SHP77 (cell line): ENCODE measurements at places on chromosomes 5 and 9.

DNA sequence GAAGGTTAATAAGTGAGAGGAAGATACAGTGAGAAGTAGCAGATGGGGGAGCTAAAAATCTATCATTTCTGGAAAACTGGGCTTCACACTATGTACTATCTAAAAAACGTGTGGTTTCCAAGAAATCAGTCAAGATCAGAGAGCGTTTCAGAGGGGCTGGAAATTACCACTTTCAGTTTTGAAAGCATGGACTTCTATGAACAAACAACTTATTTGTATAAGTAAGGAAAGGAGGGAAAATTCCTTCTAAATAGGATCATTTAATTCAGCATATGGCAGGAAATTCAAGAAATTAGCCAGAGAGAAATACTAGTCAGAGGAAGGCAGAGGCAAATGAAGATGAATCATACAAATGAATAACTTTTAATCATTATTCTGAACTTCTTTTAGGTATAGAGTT is 11.3 kb downstream of the TNC start:
- no peak for DNase-seq

DNA sequence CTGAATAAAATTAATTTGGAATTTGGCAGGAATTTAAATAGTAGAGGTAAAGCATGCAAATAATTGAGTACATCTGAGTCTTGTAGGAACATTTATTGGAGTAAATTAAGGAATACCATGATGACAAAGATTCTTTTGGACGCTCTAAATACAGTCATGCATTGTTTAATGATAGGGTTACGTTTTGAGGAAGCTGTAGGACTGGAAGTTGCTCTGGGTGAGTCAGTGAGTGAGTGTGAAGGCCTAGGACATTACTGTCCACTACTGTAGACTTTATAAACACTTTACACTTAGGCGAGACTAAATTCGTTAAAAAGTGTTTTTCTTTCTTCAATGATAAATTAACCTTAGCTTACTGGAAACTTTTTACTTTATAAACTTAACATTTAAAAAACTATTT is 113.0 kb downstream of the FAM170A start:
- DNase-seq, result no peak

GRCh38 chr5:68304421-68305052 is 89.0 kb downstream of the PIK3R1 start:
- no peak for DNase-seq

- no peak for DNase-seq
Measured at GRCh38 chr5:107157809-107158208, 512.9 kb downstream of the EFNA5 start.

DNA sequence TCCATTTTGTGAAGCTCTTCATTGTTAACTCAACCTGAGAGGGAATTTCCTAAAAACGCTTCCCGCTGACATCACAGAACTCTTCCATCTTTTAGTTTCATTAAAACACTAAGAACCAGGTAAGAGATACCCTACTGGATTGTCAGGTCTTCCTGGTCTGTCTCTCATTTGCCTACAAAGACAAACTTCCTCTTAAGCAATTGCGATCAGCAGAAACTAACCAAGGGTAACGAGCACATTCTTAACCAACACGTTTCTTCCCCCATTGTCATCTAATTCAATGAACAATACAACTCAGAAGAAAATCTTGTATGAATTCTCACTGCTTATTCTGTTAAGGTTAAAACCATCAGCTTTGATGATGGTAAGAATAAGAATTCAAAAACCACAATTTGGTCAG is 6.6 kb downstream of the FBXW11 start:
- no peak for DNase-seq

GRCh38 chr5:3020426-3020825 is 268.9 kb upstream of the IRX2 start:
- DNase-seq, result no peak

DNA sequence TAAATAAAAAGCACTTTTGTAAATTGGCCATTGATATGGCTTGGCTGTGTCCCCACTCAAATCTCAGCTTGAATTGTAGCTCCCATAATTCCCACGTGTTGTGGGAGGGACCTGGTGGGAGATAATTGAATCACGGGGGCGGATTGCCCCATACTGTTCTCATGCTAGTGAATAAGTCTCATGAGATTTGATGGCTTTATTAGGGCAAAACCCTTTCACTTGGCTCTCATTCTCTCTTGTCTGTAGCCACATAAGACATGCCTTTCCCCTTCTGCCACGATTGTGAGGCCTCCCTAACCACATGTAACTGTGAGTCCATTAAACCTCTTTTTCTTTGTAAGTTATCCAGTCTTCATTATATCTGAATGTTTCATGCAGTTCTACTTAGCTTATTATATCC is 153.2 kb downstream of the TARS1 start:
- DNase-seq, result no peak

DNA sequence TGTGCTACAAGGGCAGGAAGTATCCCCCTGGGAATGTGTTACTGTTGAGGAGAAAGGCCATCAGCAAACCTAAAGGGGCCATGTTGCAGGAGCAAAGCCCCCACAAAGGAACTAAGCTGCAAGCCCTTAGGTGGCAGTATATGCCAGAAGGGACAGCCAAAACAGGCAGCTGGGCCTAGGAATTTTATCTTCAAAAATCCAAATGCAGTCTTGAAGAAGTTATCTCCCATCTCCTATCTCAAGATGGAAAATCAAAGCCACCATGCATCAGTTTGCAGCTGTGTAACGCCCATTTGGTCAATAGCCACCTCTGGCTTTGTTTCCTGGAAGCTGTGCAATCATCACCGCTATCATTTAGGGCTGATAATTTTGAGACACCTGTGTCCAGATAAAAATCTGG is 400.3 kb downstream of the ARHGEF28 start:
- DNase-seq, result no peak

GRCh38 chr5:144481861-144482260 is 311.2 kb downstream of the KCTD16 start:
- DNase-seq, result no peak

GRCh38 chr5:53322257-53322656 is 158.2 kb upstream of the FST start:
- no peak for DNase-seq

GRCh38 chr9:7316967-7317366 is 482.6 kb downstream of the DMAC1 start:
- DNase-seq, result peak; percentile 44

GRCh38 chr9:96442491-96442890 is 7.5 kb upstream of the HABP4 start:
- DNase-seq, result no peak

DNA sequence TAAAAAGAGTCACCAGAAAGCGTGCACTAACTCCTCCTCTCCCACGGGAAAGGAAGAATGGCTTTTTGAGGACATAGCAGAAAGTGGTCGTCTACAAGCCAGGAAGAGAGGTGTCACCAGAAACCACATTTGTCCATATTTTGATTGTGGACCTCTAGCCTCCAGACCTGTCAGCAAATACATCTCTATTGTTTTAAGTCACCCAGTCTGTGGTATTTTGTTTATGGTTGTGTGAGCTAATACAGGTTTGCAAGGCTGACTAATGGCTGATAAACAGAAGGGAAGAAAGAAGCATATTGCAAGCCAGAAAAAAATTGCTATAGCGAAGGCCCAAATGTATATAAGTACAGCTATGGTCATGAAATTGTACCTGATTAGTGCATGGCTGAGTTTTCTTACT is 21.4 kb downstream of the WDR70 start:
- DNase-seq, result no peak

- DNase-seq, result no peak
Measured at GRCh38 chr9:38271666-38272241, 120.7 kb upstream of the ALDH1B1 start.

DNA sequence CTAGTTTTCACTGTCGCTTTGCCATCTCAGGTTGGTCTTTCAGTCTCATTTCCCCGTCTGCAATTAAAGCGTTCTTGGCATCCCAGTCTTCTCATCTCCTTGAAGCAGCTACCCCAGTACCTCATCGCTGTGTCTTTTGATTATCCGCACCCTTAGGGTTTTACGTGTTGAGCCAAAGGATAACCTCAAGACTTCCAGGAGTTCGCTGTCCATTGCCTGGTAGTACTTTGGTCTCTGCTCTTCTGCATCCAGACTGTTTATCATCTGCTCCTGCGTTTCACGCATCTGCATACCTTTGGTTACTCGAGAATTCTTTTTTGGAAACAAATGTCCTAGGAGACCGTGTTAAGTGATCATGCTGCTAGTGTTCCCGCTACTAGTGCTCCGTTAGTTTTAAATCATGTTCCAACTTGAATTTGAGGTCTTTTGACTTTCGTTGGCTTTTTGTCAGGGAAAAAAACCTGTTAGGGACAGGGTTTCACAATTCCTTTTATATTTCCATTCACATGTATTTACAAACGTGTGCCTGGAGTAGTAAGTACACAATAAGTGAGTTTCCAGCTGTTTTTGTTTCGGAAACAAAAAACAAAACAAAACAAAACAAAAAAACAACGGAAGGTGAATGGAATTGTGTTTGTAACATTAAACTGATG is 888 bp downstream of the RABGAP1 start:
- no peak for DNase-seq

- DNase-seq, result no peak
Measured at GRCh38 chr5:56829137-56829908, 14.0 kb downstream of the MAP3K1 start.

DNA sequence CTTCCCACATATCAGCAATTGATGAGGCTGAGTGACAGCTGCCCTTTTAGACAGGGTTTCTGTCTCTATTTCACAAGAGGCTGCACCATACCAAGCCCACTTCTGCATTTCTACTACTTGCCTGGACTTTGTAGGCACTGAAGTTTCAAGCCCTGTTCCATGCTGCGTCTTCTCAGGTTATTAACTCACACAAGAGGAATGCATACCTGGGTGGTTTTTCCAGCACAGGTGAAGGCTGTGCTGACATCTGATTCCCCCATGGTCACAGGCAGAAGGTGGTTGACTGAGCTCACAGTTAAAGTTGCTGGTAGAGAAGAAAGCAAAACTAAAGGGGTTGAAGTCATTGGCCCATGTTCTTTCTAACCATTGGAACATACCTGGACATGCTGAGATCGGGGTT is 86.6 kb downstream of the MAMDC2 start:
- DNase-seq, result no peak

GRCh38 chr9:131419026-131419614 is 25.2 kb downstream of the PRRC2B start:
- no peak for DNase-seq

- DNase-seq, result no peak
Measured at GRCh38 chr9:12276505-12276904, 416.7 kb upstream of the TYRP1 start.

GRCh38 chr5:95283761-95284571 is 928 bp downstream of the MCTP1 start:
- peak; percentile 31 for DNase-seq

DNA sequence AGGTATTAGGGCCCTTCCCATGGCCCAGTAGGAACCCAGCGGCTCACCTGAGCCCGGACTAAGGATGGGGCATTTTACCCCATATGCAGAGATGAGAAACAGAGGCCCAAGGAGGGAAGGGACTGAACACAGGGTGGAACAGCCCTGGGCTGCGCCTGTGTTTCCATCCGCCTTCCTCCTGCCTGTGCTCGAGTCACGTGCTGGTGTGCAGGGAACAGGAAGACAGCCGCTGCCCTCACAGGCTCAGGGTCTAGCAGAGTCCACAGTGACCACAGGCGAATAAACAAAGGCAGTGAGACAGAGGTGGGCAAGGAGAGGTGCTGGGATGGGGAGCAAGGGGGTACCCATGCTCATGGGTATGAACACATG is 129.4 kb downstream of the C9orf50 start:
- no peak for DNase-seq

GRCh38 chr5:121624035-121624434 is 227.6 kb upstream of the FTMT start:
- DNase-seq, result no peak

DNA sequence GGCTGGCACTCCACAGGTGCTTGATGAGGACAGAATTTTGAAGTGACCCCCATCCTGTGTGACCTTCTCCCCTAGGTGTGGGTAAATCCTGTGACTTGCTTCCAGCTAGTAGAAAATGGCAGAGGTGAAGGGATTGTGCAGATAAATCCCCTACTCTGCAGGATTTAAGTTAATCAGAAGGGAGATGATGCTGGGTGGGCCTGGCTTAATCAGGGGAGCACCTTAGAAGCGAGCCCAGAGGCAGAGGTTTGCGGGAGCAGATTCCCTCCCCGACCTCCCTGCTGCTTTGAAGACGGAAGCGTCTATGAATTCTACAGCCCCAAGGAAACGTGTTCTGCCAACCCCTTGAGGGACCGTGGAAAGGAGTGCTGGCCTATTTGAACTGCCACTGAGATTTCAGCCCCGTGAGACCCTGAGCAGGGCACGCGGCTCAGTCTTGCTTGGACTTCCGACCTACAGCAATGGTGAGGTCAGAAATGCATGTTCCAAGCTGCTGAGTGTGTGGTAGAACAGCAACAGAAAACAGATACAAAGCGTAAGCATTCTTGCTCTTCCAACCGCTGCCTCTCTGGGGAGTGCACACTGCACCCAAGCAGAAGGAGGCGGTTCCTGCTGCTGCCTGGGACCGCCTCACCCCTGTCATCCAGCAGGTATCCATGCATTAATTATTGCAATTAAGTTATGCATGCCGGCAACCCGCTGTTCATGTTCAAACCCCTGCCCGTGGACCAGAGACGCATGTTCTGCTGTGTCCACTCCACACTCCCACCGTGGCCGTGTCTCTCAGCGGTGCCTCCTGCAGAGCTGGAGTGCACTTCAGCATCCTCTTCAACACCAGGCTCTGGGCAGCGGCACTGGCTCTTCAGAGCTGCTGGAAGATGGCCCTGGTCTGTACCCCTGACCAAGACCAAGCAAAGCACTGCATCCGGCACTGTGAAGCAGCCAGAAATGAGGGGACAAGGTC is 54.6 kb upstream of the RXRA start:
- no peak for DNase-seq

DNA sequence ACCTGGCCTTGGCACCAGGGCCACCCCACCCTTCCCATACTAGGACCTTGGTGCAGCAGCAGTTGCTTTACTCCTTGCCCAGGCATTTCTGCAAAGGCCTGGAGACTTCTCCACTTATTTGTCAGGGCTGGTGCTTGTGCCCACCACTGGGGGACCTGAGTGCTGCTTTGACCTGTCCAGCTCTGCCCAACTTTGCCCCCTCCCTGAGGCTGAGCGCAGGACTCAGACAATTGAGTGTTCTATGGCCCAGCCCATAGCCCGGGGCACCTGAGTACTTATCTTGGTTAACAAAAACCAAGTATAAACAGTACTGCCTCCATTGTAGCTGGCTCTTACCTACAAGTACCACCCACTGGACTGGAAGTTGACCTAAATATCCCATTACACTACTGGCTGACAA is 406.1 kb upstream of the CHD1 start:
- DNase-seq, result no peak

DNA sequence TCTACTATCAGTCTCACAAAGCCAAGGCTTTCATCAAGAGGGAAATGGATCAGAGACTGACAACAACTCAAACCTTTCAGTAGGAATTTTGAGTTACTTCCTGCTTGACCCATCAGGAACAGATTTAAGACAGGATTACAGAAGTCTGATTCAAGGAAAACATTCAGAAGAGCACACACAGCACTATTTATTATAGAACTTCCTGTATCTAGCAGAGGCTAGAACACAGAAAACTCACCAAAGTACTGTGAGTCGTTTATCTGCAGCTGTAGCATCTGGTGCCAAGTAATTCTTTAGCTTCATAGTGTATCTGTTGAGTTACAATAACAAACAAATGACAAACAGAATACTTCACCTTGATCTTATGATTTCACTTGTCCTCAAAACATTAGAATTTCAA is 13.8 kb downstream of the LEAP2 start:
- no peak for DNase-seq

- DNase-seq, result no peak
Measured at GRCh38 chr5:119470105-119470763, 17.9 kb downstream of the HSD17B4 start.

- no peak for DNase-seq
Measured at GRCh38 chr9:91428436-91428835, 4.8 kb upstream of the NFIL3 start.

- no peak for DNase-seq
Measured at GRCh38 chr5:168813184-168813968, 234.2 kb upstream of the PANK3 start.
